Activated T-helper 1 cell treated with anti-CD3 and anti-CD28 coated beads, Interleukin-12 subunit alpha, Interleukin-12 subunit beta, Interleukin-2, Interleukin-4 antibody, amounts not matched to agents 30 ng/mL and 10 ng/mL and 1 ng/mL, durations not matched to agents 14 hours and 24 hours and 36 hours (primary cell): ENCODE measurements at places on chromosomes 5 and 9. TPM values are rescaled to one million over a fixed set of nuclear protein-coding genes. Genes with fewer than 3 reads are reported as not detected.

DNA sequence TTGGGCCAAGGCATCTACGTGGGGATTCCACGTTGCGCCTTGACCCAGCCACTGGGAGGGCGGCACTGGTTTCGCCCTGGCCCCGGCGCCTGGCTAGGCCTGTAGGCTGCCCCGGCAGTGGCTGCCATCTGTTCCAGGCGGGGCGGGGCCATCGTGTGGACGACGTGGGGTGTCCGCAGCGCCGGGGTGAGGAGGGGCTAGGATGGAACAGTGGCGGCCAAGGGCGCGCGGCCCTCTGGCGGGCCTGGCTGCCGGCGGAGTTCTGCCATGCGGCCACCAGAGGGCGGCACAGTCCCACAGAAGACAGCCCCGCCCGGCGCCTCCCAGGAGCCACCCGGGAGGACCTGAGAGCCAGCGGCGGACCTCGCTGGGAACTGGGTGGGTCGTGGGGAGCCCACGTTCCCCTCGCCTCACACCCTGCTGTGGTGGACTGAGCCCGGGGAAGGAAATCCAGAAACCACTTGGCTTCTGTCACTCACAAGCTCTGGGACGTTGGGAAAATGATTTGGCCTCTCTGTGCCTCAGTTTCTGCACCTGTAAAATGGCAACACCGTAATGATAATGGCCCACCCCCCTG, 22.6 kb upstream of the RAPGEF1 start:
- DNase-seq, result peak; percentile 62

The DRD1 gene
- total RNA-seq, result not detected in 2 replicates

The IL4 gene
- 56.9 and 57.1 TPM in 2 replicates for total RNA-seq

DNA sequence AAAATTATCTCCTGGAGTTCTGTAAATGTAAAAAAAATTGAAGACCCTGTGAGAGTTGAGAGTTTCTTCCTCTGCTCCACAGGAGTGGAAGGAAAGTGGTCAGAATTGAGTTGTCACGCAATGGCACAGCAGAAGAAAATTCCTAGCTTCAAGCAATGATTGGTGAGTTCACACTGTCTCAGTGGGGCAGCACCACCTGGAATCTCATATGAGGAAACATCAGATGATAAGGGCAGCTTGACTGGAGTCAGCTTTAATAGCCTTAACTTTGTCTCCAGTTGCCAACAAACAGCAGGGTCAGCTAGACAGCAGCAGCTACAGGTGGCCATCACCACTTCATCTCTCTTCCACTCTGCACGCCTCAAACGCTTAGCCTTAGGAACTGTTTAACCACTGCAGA, 211.1 kb downstream of the EFNA5 start:
- no peak for DNase-seq

DNA sequence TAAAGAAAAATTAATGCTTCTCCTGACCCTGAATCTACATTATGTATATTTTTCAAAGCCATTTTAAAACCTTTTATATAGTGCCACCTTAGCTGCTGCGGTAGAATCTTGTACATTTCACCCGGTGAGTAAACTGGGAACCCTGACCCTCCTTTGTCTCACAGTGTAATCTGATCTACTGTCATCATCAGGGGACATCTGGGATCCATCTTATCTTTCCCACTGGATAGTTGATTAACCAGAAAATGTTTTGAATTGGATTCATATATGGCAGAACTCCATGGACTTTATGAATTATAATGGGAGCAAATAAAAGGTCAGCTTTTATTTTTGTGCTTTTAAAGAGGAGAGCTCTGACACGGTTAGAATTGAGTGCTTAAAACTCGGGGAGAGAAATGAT, 95.0 kb downstream of the ADAMTSL1 start:
- DNase-seq, result no peak

DNA sequence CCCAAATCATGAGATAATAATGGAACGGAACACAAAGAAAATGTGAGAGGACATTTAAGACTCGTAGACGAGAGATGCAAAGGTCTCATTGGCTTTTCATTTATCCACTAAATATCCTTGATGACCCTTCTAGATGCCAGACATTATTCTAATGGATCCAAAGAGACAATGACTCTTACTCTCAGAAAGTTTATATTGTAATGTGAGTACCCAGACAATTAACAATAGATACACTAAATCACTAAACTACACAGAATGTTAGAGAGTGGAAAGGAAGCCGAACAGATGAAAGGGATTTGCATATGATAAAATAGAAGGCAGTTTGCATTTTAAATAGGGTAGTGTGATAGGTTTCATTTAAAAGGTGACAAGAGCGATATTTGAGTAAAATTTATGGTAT, 973.3 kb downstream of the TAF11L14 start:
- DNase-seq, result no peak

GRCh38 chr5:151905557-151905961, 19.1 kb downstream of the GLRA1 start:
- no peak for DNase-seq

GRCh38 chr5:56211298-56211865, 21.7 kb downstream of the ANKRD55 start:
- DNase-seq, result no peak

GRCh38 chr9:80797101-80797829, 892.1 kb downstream of the TLE1 start:
- no peak for DNase-seq

- DNase-seq, result no peak
Observed at GRCh38 chr9:79709743-79710674, 138.2 kb downstream of the TLE4 start.

The PKD2L2 gene
- total RNA-seq, result not detected in 2 replicates

The ADAMTSL2 gene
- not detected in 2 replicates for total RNA-seq

DNA sequence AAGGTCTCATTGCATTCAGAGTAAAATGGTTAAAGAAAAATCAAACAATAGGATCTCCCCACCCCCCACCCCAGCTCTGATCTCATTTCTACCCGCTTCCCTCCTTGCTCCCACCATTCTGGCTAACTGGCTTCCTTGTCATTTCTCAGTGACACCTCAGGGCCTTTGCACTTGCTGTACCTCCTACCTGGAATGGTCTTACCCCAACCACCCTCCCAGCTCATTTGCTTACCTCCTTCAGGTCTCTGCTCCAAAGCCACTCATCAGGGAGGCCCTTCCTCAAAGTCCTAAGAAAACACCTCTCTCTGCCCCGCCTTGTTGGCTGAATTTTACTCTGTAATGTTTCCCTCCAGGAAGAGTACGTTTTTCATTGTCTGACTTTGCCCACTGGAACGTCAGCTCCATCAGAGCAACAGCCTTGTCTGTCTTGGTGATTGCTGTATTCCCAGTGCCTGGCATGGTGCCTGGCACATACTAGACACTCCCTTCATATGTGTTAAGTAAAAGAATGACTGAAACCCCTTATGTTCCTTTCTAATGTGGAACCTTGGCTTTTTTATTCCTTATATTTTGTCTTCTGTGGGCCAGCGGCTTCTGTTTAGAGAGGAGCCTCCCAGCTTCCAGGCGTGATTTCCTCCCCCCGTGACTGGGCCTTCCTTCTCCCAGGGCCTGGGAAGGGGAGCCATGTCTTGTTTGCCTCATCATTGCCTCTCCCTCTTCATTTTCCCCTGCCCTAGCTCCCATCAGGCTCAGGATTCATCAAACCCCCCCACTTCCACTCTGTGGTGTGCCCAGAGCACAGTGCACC, 26.9 kb downstream of the NEURL1B start:
- no peak for DNase-seq

- DNase-seq, result no peak
Observed at GRCh38 chr9:90722071-90722470, 79.4 kb upstream of the DIRAS2 start.

DNA sequence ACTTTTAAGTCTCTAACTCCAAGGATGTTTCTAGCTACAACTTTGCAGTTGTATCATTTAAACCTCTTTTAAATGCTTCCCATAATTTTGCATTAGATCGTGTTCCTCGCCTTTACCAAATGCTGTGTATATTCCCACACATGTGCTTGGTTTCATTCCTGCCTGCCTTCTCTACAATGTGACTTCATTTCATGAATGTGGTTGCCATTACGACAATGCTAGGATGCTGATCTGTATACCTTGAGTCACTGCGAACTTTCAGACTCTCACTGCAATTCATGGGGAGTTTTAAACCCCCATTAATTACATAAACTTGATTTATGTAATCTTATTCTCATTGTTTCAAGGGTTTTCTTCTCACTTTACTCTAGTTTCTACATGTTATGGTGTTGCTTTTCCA, 50.3 kb downstream of the UBE2QL1 start:
- DNase-seq, result no peak

The SETX gene
- total RNA-seq, result 47.4 and 49.6 TPM in 2 replicates

DNA sequence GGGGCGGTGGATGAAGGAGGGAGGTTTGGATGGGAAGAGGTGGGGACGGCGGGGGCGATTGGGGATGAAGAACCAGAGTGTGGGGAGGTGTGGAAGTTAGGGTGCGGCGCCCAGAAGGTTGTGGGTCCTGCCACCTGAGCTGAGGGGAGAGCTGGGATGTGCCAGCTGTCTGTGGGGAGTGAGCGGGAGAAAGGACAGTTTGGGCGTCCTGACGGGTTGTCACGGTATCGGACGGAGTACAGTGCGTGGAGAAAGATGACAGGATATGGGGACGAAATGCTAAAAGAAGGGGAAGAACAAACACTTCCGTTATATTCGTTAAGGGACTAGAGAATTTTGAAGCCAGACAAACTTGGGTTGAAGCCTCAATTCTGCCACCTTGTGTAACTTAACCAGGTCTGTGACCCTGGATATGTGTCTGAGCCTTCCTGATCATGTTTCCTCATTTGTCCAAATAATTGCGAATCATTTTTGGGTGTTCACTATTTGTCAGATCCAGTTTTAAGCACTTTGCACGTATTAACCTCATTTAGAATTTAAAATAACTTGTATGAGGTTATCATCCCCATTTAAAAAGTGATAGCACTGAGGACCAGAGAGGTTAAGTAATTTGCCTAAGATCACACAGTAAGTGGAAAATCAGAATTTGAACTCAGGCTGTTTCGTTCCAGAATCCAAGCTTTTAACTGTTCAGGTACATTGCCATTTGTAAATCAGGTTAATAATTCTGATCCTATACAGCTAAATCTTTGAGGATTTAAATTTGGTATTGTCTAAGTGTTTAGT, 689 bp downstream of the CNTRL start:
- DNase-seq, result no peak

DNA sequence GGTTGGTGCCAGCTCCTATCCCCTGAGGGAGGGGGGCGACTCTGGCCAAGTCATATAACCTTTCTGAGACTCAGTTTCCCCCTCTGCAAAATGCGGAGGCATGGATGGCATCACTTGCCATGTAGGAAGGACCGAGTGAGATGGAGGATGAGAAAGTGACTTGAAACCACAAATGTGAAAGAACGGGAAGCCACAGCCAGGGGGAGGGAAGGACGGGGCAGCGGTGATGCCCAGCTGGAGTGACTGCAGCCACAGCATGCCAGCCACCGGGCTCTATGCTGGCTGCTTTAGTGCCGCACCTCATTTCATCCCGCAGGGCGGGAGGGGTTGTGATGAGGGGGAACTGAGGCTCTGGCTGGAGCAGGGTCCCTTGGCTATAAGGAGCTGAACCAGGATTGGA, 74.5 kb downstream of the HMCN2 start:
- DNase-seq, result no peak

The ZNF454 gene
- not detected in 2 replicates for total RNA-seq

- no peak for DNase-seq
Observed at GRCh38 chr9:131728961-131729360, 10.9 kb downstream of the RAPGEF1 start.

DNA sequence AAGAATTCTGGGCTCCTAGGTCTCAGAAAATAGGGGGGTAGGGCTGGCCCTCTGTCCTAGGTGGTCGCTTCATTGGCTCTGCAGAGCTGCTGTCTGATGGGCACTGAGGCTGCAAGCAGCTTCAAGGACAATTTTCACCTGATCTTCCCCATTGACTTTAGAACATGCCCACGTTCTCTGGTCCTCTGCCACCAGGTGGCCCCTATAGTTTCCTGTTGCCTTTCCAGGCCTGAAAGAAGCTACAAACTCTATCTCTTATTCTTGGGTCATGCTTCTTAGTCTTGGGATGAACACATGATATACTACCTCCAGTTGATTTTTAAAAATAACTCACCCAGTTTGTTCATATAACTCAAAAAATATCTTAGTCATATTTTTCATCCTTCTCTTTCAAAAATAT, 26.3 kb downstream of the SPZ1 start:
- no peak for DNase-seq

- no peak for DNase-seq
Observed at GRCh38 chr9:114196979-114197622, 41.8 kb downstream of the COL27A1 start.

- DNase-seq, result no peak
Observed at GRCh38 chr9:83208065-83208850, 145.3 kb upstream of the RASEF start.

- DNase-seq, result no peak
Observed at GRCh38 chr5:105924366-105924765, 1746.4 kb downstream of the EFNA5 start.

The RANBP17 gene
- total RNA-seq, result not detected in 2 replicates

The RNF20 gene
- 39.3 and 45.9 TPM in 2 replicates for total RNA-seq

- no peak for DNase-seq
Observed at GRCh38 chr9:132605387-132605786, 23.0 kb downstream of the BARHL1 start.

DNA sequence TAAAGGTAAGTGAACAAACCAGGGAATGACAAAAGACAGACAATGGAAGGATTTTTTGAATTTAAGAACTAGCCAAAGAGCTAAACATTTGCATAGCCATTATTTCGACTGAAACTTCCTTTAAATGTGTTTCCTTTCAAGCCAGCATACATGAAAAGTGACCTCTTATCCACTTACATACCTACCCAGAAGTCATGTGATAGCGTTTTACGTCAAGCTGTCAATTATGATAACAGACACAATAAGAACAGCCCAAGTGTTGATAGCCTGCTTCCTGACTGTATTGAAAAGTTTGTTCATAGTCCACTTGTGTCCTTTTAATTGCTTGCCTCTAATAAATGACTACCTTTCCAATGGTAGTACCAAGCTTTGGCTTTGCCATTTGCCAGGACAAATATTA, 206.0 kb downstream of the NFIB start:
- DNase-seq, result no peak

The AGTPBP1 gene
- total RNA-seq, result 23.5 and 26.2 TPM in 2 replicates

The BTNL3 gene
- total RNA-seq, result not detected in 2 replicates

- DNase-seq, result no peak
Observed at GRCh38 chr5:91361790-91362189, 21.3 kb downstream of the ARRDC3 start.

DNA sequence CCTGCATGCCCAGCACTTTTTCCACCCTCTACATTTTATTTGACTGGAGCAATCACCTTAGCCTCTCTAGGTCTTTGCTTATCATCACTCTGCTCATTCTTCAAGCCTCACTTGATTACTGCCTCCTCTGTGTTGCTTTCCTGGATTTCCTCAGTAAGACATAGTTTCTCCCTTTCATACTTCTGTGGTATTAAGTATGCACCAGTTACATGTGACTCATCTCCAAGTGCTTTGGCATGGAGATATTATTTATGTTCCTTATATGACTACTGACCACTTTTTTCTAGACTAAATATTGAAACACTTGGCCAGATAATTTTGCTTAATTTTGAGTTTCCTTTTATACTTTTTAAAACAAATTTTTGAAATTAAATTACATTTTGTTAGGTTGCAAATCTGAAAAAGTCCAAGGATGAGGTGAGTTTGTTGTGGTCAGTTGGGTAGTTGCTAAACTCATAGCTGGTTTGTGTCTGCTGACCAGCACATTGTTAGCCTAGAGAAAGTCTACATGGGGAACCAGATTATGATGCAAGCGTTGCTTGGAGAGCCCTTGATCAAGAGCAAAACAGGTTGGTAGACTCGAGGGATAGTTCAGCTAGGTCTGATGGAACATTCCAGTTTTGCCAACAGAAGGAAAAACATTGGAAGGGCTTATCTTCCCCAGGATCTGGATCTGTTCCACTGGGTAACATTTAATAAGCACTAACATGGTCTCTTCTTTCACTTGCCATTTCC, 140.2 kb downstream of the TMC1 start:
- DNase-seq, result no peak

- DNase-seq, result no peak
Observed at GRCh38 chr9:137286975-137287383, 9.5 kb downstream of the TOR4A start.
